ENCODE measurements at places on chromosomes 4 and X.
A peak's percentile ranks its signal among the peaks of the same experiment; 100 is the strongest.

DNA sequence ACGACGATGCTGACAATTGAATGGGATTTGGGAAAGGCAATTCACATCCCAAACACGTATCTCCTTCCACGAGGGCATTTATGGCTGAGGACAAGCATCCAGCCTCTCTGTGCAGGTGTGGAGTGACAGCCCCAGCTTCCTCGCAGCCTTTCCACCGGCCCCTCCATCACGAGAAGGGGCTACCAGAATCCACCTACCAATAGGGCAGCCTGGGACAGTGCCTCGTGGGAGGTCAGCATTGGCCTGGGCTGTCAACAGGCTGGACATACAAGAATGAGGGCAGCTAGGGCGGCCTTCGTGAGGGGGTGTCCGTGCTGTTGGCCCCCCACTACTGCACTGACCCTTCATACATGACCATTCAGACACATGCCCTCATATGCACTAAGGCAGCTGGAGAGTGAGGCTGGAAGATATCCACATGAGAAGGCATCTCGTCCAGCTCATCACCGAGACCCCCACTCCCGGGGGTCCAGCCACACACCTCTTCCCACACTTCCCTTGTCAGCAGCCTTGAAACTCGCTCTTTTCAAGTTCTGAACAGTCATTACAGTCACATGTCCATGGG, 81.0 kb upstream of the ADRA2C start:
- no peaks in the 10 kb centered on the region for H3K4me1 ChIP-seq
- no peak overlapping the region for H3K27ac ChIP-seq
- no peak overlapping the region for H3K4me3 ChIP-seq
- H3K36me3 ChIP-seq: no peaks in the 10 kb centered on the region

DNA sequence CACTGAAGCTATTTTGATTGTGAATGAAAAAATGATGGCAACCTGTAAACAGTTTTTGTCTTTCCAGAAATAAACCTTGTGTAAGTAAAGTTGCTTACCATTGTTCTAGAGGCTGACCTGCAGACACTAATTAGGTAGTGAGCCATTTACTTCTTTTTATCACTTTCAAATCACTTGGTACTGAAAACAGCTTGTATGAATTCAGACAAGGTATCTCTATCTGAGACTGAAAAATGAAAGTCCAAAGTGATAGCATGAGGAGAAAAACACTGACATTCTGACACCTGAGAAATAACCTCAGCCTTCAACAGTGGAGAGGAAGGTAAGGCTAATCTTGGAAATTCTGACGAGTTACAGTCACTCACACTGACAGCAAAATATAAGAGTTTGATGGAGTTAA, 238.8 kb downstream of the GPC3 start:
- H3K4me3 ChIP-seq: no peak overlapping the region
- DNase-seq: no peak
- H3K36me3 ChIP-seq: no peaks in the 10 kb centered on the region

- H3K27ac ChIP-seq: peak overlapping the region; percentile 78
- H3K4me1 ChIP-seq: peaks cover 40% of the 10 kb centered on the region
- no peaks in the 10 kb centered on the region for H3K27me3 ChIP-seq
- DNase-seq: peak; percentile 92
These were observed 188.4 kb downstream of the SLC7A11 start for GRCh38 chr4:138053641-138054301.

- DNase-seq: no peak
- H3K4me1 ChIP-seq: no peaks in the 10 kb centered on the region
- H3K4me3 ChIP-seq: no peak overlapping the region
These were observed 90.3 kb upstream of the TEX13D start for GRCh38 chrX:124242131-124242530.

- no peak overlapping the region for H3K4me3 ChIP-seq
- H3K36me3 ChIP-seq: no peaks in the 10 kb centered on the region
- no peaks in the 10 kb centered on the region for H3K27me3 ChIP-seq
- H3K27ac ChIP-seq: no peak overlapping the region
These were observed 51.0 kb downstream of the BEX1 start for GRCh38 chrX:103012945-103013344.

GRCh38 chr4:56653461-56654237, 27.4 kb downstream of the HOPX start:
- no peak for DNase-seq
- no peak overlapping the region for H3K4me3 ChIP-seq
- no peaks in the 10 kb centered on the region for H3K36me3 ChIP-seq
- H3K27ac ChIP-seq: no peak overlapping the region
